ENCODE measurements at places on chromosomes 2 and 18.

DNA sequence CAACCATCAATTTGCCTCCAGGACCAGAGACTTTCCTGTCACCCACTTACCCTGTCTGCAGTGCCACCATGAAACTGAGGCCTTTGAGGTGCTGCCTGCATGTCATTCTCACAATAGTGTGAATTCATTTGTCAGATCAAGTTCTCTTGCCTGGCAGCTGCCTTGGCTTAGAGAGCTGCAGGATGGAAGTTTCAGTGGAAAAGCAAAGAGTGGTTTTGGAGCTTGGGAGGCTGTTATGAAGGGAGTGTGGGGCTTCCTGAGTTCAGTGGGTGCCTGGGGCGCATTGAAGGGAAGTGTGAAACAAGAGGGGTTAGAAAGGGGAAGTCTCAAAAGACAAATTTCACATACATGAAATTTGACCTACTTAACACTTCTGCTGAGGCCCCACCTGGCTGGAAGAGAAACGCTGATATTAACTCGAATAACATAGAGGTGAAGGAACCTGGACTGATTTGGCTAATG lies 7.9 kb upstream of the LBH start:
- no peak for DNase-seq

GRCh38 chr2:86518481-86518880 lies 44.8 kb downstream of the CHMP3 start:
- DNase-seq, result no peak

GRCh38 chr2:113370478-113371091 lies 66.9 kb upstream of the ZNG1B start:
- peak; percentile 6 for DNase-seq

DNA sequence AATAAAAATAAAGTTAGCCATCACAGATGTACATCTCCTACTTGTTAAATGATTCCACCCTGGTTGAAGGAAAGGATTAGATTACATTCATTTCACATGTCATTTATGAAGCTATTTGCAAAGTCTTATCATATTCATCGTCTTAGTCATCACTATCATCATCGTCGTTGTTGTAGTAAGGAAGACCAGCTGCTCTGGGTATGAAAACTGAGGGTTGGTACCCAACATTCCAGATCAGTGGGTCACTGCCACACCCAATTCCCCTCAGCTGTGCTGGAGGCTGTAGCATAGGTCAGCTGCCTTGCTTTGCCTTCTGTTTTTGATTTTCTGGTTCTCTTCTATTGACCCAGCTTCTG lies 20.9 kb upstream of the CCBE1 start:
- no peak for DNase-seq

- DNase-seq, result no peak
These were observed 56.0 kb downstream of the ABCG8 start for GRCh38 chr2:43894743-43895142.

DNA sequence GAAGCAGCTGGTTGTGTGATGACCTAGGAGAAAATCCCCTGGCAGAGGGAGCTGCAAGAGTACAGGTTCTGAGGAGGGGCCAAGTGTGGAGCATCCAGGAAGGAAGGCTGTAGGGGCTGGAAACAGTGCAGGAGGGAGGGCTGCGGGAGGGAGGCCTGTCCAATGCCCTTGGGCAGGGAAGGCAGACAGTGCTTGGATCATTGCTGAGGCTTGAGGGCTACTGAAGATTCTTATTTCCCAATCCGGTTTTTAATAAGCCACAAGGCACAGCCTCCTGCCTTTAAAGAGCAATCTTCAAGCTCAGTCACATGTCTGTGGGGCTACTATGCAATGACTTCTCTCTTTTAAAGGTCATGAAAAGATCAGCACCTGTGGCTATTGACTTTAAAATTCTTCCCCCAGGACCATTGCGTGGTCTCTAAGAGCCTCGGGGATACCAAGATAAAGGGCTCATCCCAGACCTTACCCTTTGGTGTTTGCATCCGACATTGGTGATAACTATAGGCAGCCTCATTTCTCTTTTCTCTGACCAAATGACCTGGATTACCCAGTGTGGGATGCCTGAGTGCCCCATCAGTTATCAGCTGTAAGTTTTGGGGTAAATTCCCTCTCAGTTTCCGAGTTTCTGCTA lies 149.6 kb downstream of the DOCK10 start:
- DNase-seq, result no peak

GRCh38 chr18:9348079-9348671 lies 13.6 kb downstream of the TWSG1 start:
- DNase-seq, result no peak

DNA sequence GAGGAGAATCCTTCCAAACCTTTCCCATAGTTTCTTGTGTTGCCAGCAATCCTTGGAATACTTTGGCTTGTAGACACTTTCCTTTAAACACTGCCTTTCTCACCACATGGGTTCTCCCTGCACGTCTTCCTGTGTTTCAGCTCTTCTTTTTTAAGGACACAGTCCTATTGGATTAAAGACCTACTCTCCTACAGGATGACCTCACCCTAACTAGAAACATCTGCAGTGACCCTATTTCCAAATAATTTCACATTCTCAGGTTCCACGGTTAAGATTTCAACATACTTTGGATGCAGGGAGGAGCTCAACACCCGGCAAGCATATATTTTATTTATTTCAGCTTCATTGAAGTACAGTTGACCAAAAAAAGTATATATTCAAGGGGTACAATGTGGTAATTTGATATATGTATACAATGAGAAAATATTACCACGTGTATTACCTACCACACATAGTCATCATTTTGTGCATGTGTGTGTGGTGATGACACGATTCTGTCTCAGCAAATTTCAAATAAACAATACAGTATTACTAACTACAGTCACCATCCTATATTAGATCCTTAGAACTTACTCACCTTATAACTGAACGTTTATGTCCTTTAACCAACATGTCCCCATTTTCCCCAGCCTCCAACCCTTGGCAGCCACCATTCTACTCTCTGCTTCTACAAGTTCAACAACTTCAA lies 745.0 kb downstream of the CBLN2 start:
- DNase-seq, result no peak

DNA sequence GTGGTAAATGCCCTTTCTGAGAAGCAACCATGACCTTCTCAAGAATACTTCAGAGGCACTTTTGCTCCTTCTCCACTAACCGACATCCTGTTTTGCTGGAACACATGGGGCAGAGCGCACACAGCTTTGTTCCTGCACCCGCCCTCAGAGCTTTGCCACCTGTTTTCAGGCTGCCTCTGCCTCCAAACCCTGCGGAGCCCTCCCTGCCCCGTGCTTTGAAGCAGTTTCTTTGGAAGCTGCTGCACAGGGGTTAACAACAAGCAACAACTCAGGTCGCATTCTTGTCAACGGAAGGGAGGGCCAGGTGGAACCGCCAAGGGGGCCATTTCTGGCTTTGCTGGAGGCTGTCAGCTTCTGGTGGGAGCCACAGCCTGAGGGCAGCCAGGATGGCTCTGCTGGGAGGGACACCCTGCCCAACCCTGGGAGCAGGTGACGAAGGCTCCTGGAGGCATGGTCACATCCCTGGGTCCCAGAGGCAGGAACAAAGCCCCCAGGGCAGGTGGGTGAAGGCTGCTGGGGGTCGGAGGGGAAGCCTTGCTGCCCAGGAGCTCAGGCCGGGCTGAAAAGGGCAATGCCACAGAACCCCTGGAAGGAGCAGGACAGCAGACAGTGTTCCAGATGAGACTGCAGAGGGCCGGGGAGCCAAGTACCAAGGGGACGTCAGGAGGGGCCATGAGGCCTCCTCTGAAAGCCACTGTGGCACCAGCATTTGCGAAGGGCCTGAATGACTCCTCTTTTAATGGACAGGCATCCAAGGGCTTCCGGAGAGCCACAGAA lies 46.8 kb downstream of the MRPS5 start:
- no peak for DNase-seq

DNA sequence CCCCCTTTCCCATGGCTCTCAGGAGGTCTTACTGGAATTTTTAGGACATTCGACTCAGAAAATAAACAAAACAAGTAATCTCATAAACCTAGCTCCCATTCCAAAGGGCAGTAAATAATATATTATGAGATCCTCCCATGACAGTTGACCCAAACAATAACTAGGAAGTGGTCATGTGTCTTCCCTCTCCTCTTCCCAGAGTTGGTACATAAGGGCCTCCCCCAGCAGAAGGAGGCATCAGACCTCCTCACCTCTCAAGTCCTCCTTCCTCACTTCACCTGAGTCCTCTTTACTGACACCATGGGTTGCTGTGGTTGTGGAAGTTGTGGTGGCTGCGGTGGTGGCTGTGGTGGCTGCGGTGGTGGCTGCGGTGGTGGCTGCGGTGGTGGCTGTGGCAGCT lies at the start of gene SCYGR7:
Gene SCYGR7 (plus strand): TSS at position 301 of the 400 bp plus-strand sequence. CDS start 0 bp downstream, at position 301.
- DNase-seq, result no peak

GRCh38 chr2:108444941-108445840 lies 3.8 kb upstream of the GCC2 start:
- DNase-seq, result no peak

- DNase-seq, result no peak
These were observed 31.7 kb downstream of the NGEF start for GRCh38 chr2:232981356-232981755.

- no peak for DNase-seq
These were observed 199.4 kb downstream of the ZNF385B start for GRCh38 chr2:179661986-179662385.

- DNase-seq, result no peak
These were observed 48.7 kb downstream of the TRIP12 start for GRCh38 chr2:229873123-229873581.

DNA sequence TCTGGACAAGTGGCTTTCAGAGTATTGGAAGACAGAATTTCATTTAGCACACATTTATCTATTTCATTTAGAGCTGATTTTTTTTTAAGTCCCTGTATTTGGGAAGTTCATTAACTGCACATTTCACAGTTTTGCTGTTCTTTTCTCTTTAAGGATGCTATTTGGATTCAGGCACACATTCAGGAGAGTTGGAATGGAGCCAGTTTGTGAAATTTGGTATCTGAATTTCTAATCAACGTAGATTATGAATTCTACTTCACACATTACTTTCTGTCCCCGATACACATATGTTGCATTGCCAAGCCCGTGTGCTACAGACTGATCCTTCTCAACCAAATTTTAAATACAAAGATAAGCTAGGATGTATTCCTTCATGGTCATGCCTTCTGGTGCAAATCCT lies 503.9 kb downstream of the IRS1 start:
- DNase-seq, result no peak

DNA sequence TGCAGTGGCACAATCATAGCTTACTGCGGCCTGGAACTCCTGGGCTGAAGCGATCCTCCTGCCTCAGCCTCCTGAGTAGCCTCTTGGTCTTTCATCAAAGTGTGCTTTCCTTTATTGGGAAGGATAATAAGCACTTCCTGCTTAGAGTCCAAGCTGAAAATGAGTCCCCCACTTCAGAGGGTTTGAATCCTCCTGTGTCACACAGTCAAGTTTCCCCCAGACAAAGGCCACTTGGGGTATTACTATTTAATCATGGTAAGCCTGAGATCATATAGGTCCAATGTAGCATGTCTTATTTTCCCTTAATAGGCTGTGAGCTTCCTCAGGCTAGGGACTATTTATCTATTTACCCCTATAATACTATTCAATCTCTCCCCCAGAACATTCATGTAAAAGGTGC lies 11.4 kb upstream of the KIAA2012 start:
- no peak for DNase-seq

DNA sequence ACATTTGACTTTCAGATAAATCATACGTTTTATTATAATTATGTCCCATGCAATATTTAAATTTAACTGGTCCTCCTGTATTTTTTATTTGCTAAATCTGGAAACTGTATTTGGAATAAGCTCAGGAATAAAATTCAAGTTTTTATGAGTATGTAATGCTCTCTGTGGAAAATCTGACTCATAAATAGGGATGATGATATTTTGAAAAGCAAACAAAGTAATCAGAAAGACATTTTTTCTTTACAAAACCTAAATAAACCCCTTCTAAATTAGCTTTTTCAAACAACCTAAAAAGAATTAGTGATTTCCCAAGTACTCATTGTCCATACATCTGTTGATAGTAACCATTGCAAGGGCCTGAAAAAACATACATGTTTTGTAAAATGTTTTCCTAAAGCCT lies 41.1 kb downstream of the ASB1 start:
- no peak for DNase-seq

- DNase-seq, result no peak
These were observed 203.6 kb downstream of the UBE2E3 start for GRCh38 chr2:181183878-181184542.

- no peak for DNase-seq
These were observed 45.8 kb upstream of the PTPRM start for GRCh38 chr18:7521226-7521856.

GRCh38 chr2:86414996-86415395 lies 26.2 kb upstream of the KDM3A start:
- DNase-seq, result no peak

DNA sequence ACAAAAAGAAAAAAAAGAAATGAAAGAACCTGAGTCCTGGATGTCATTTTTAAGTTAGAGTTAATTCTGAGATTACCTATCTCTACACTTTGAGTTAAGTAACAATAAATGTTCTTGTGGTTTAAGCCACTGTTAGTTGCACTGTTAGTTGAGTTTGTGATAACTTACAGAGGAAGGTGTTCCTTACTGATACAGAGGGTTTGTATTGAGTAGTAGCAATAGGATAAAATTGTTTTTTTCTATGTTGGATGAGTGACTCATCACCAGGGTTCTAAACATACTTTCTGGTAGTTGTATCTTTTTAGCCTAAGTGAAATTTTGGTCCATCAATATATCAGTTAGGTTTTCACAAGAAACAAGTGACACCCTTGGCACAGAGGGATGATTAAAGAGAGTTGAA lies 4.0 kb upstream of the LCLAT1 start:
- DNase-seq, result no peak

DNA sequence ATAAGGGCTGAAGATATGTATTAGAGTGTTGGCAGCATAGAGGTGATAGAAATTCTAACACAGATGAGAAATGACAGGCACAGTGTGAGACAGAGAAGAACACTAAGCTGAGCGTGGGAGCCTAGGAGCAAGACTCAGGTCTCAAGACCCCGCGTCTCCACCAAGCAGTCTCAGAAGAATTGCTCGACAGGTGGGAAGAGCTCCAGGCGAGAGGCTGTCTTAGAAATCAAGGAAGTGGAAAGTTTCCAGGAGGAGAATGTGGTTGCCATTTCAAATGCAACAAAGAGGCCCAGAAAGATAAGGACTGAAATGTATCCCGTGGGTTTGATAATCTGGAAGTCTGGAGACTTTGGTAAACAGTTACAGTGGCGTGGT lies 31.5 kb upstream of the CAB39 start:
- DNase-seq, result no peak

- DNase-seq, result no peak
These were observed 1809.5 kb upstream of the CELF4 start for GRCh38 chr18:39375066-39375465.

GRCh38 chr2:134320930-134321329 lies 67.1 kb downstream of the MGAT5 start:
- no peak for DNase-seq

DNA sequence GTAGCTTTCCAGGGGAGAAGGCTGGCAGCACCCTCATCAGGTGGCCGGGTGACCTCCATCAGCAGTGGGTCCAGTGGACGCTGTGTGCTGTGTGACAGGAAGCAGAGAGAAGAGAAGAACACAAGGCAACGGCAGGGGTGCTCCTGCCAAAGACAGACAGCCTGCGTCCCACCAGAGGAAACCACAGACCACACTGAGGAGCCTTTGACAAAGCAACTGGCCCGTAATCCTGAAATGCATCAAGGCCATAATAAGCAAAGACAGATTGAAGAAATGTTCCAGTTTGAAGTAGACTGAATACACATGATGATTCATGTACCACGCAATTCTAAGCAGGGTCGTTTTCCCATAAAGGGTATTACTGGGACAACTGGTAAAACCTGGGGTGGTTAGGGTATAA lies 172.4 kb downstream of the FBXO15 start:
- DNase-seq, result no peak

- DNase-seq, result no peak
These were observed 59.8 kb downstream of the HDLBP start for GRCh38 chr2:241255542-241256167.

- no peak for DNase-seq
These were observed 18.0 kb upstream of the KLHL23 start for GRCh38 chr2:169715379-169716237.

Measured in stimulated activated CD8-positive, alpha-beta memory T cell treated with anti-CD3 and anti-CD28 coated beads, Interleukin-15, amount 100 ng/mL, for 24 hours (primary cell).